ENCODE measurements at places on chromosomes 5 and 9.

- DNase-seq = peak; percentile 20
Observed at GRCh38 chr5:113204525-113205161, 228.0 kb downstream of the DCP2 start.

GRCh38 chr9:34550016-34550680, 27.4 kb upstream of the ENHO start:
- DNase-seq = no peak

GRCh38 chr5:33738097-33738496, 153.7 kb downstream of the ADAMTS12 start:
- DNase-seq = no peak

- no peak for DNase-seq
Observed at GRCh38 chr5:27290172-27290571, 251.8 kb upstream of the CDH9 start.

- no peak for DNase-seq
Observed at GRCh38 chr5:40672425-40672824, 7.3 kb upstream of the PTGER4 start.

DNA sequence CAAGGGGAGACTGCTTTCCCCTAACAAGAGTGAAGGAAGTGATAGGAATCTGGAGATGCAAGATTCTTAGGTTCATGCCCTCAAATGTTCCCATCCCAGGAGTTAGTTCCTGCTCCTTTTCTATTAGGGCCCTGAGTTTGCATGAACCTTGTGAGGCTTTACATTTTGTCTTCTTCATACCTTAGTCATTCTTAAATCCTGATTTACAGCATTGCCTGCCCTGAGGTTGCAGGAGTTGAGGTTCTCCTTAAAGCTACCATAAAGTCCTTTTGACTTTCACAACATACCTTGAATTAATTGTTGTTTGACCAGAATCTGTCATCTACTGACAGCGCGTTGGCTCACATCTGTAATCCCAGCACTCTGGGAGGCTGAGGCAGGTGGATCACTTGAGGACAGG, 151.5 kb upstream of the ABCA1 start:
- no peak for DNase-seq

- DNase-seq = no peak
Observed at GRCh38 chr9:88005240-88005639, 30.9 kb upstream of the CDK20 start.

DNA sequence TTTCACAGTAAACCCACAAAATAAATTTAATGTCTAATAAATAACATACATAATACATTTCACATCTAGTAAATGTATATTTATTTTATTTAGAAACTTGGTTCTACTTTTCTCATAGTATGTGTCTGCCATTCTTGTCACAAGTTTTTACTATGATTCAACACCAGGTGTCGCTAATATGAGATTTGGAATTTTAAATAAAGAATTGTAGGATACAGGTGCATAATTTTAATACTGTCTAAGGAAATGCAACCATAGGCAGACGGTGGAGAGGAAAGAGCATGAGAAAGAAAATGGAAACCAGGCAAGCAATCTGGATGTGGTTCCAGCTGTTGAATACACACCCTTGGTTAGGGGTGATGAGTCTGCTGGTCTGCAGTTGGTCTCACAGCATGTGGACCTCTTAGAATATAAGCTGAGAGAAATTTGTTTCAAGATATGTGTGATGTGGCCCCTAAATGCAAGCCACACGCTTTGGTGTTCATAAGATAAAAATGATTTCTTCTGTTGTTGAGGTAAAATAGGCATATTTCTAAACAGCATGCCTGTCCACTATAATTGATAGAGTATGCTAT, 114.7 kb upstream of the TXNDC8 start:
- DNase-seq = peak; percentile 50

Data from G401 (cell line).